Left colon (tissue), 2 donors: ENCODE measurements at places on chromosomes 11 and 22. TPM values are rescaled to one million over a fixed set of nuclear protein-coding genes. Genes with fewer than 3 reads are reported as not detected.

PDGFD gene
- total RNA-seq, result 6.4 TPM

DNA sequence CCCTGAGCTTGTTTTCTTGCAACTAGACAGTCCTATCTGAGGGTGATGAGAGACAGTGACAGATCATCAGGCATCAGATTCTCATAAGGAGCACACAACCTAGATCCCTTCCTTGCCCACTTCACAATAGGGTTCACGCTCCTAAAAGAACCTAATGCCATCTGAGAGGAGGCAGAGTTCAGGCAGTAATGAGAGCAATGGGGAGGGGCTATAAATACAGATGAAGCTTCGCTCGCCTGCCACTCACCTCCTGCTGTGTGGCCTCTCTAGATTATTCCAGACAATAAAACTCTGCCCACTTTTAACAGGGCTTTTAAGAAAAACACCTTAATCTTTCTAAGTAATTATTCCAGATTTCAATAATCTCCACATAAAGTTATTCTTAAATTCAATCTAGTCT is 43.9 kb upstream of the PAK1 start:
- DNase-seq, result no peak

GRCh38 chr11:109945626-109946321 is 147.4 kb upstream of the ZC3H12C start:
- no peak for DNase-seq

- no peak for DNase-seq
Measured at GRCh38 chr11:43738600-43739409, 58.3 kb downstream of the HSD17B12 start.

DNA sequence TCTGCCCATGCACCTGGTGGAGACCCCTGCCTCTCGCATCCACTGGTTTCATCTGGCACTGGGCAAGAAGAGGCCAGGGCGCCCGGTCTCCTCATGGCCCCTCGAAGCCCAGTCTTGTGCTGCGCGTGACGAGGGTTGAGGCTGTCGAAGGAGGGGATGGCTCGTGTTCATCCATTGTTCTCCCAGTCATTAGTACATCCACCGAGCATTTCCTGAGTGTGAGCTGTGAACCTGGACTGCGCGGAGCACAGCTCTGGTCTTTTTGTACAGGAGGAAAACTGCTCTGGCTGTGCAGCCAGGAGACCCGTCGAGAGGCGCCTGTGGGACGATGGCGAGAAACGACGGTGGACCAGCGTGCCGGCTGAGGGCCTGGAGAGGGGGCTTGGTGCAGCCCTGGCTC is 6.8 kb downstream of the CACNA1I start:
- DNase-seq, result no peak

GRCh38 chr11:98455500-98456307 is 565.0 kb upstream of the CNTN5 start:
- DNase-seq, result no peak

GRCh38 chr11:134469627-134470026 is 57.6 kb upstream of the B3GAT1 start:
- DNase-seq, result no peak

CCDC81 gene
- 0.25 TPM for total RNA-seq

GRCh38 chr11:1391165-1392075 is 1.7 kb downstream of the BRSK2 start:
- DNase-seq, result no peak

DNA sequence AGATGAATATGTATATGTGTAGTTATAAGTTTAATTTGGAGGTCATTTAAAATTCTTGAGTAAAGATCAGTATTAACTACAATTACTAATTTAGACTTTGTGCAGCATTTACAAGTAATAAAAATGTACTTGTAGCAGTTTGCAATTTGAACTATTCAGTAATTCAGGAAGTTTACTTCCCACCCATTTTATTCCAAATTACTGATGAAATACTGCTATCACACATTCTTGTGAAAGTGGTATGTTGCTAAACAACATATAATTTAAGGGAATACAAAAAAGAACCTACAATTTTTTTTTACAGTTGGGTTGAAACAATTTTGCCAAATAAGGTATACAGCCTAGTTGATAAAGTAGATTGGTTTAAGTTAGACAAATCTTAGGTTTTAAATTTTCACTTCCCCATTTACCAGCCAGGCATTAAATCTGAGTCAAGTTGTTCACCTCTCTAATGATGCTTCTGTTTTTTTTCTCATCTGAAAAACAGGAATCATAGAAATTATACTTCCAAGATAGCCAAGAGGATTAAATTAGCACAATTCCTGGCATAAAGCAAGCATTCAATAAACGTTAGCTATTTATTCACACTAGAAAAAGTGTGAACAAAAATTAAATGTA is 45.3 kb downstream of the ZBTB44 start:
- no peak for DNase-seq

DNA sequence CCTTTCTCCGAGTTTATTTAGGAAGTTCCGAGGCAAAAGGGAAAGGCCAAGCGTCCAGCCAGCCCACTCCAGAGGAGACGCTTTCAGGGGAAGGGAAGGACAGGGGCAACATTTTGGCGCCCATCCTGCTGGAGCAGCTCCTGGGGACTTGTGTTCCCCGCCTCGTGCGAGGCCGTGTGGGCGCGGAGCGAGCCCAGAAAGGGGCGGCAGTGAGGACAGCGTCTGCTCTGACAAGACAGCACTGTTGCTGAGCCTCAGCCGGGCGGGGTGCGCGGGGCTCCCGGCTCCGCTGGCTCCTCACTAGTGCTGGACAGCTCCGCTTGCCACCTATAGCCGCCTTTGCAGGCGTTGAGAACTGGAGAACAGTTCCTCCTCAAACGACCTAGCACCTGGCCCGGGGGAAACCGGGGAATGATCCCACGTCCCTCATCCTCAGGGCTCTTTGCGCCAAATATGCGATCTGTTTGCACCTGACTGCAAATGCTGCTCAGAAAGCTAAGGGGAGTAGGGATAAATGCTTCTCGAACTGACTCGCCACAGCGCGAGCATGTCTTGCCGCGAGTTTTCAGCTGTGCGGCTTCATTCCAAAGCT is 722 bp upstream of the GUCY1A2 start:
- DNase-seq, result no peak
